Vagina (tissue), 2 donors: ENCODE measurements at places on chromosomes 7 and 10. TPM values are rescaled to one million over a fixed set of nuclear protein-coding genes. Genes with fewer than 3 reads are reported as not detected.

- no peak for DNase-seq
Observed at GRCh38 chr7:70654979-70655378, 477.0 kb upstream of the GALNT17 start.

GRCh38 chr7:25624051-25624450 is 395.8 kb upstream of the NPVF start:
- no peak for DNase-seq

The TMEM178B gene
- total RNA-seq: 1.2 TPM

The OR6B1 gene
- not detected for total RNA-seq
